ENCODE measurements at places on chromosomes 1 and 21. TPM values are rescaled to one million over a fixed set of nuclear protein-coding genes. Genes with fewer than 3 reads are reported as not detected.

Gene SPATA46
- total RNA-seq: not detected

Gene SYDE2
- total RNA-seq: not detected

Gene TNNT2
- not detected for total RNA-seq

Gene CLDN8
- total RNA-seq: not detected

Gene SYT2
- not detected for total RNA-seq

Gene LCE1E
- total RNA-seq: not detected

Gene NR1I3
- total RNA-seq: not detected

Gene REN
- not detected for total RNA-seq

Gene CORT
- not detected for total RNA-seq

Gene ARMH1
- total RNA-seq: 7.9 TPM

Gene OR2L5
- total RNA-seq: not detected

Gene CEP85
- 53.6 TPM for total RNA-seq

Gene FCER1A
- total RNA-seq: not detected

Gene ITLN2
- total RNA-seq: not detected

Gene METTL25B
- 54.1 TPM for total RNA-seq
